ENCODE measurements at places on chromosomes 12 and 14.

GRCh38 chr14:79465651-79466050, 745.7 kb downstream of the DIO2 start:
- DNase-seq, result no peak

- no peak for DNase-seq
Measured at GRCh38 chr12:126773012-126773411, 1494.0 kb upstream of the TMEM132C start.

DNA sequence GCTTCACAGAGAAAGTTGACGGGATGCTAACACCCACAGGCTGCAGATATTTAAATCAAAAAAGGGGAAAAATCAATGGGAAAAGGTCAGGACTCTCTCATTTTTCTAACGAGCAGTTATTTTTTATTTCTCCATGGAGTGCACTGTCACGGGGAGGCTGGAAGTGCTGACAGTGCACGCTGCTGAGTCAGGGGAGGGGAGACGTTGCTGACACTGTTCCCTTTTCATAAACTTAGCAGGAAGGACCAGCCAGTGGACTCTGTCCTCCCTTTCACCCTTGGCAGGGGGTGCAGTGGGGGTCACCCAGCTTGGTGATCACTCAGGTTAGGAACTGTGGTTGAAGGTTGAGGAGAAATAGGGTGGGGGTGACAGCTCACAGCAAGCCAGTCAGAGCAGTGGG, 65.6 kb upstream of the FUT8 start:
- DNase-seq, result no peak

GRCh38 chr12:51432921-51433320, 8.3 kb downstream of the SLC4A8 start:
- no peak for DNase-seq

GRCh38 chr12:106141452-106141851, 2.7 kb upstream of the NUAK1 start:
- no peak for DNase-seq

GRCh38 chr14:89493877-89494634, 77.0 kb upstream of the FOXN3 start:
- DNase-seq, result no peak

GRCh38 chr14:103194256-103195045, 71.2 kb downstream of the TNFAIP2 start:
- DNase-seq, result no peak

DNA sequence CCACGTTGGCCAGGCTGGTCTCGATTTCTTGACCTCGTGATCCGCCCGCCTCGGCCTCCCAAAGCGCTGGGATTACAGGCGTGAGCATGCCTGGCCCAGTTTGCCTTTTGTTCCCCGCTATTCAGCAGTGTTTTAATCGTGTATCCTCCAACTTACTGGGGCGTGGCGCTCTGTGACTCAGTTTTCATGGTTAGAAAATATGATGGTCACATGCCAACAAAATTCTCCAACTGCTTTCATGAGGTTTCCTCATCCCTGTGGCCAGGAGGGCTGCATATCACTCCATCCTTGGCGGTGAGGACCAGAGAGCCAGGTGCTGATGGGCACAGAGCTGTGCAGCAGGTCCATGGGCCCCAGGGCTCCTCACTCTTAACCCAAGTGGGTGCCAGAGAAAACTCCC, 33.0 kb upstream of the PRMT8 start:
- DNase-seq, result no peak
